Epithelial cell of proximal tubule (primary cell): ENCODE measurements at places on chromosomes 5 and 9.

GRCh38 chr5:34914671-34915138, 599 bp downstream of the RAD1 start:
- DNase-seq, result no peak

- DNase-seq, result no peak
Observed at GRCh38 chr5:81232464-81233079, 550 bp upstream of the CKMT2 start.

GRCh38 chr5:116672203-116672602, 97.6 kb upstream of the SEMA6A start:
- DNase-seq, result peak; percentile 56

- DNase-seq, result no peak
Observed at GRCh38 chr5:163772644-163773043, 267.2 kb downstream of the MAT2B start.
